HFF-Myc (cell line): ENCODE measurements at places on chromosomes 11 and 22.

GRCh38 chr11:11243209-11243589 is 109.9 kb downstream of the CSNK2A3 start:
- no peak for DNase-seq

GRCh38 chr11:116033931-116034553 is 529.8 kb upstream of the CADM1 start:
- no peak for DNase-seq

DNA sequence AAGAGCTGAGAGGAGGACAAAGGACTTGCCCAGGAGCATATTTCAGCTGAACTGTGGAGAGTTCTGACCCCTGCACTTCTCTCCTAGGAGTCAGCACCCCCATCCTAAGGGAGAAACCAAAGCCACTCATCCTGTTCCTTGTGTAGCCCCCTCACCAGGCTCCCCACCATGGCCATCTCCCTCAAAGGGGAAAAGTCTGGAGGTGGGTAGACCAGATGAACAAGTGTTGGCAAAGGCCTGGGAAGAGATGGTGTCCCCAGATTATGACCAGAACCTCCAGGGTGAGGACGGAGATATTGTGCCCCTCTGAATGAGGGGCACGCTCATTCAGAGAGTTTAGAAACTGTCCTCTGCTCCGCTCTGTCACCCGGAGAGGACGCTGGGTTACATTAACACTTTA is 880.0 kb downstream of the BRD1 start:
- no peak for DNase-seq

DNA sequence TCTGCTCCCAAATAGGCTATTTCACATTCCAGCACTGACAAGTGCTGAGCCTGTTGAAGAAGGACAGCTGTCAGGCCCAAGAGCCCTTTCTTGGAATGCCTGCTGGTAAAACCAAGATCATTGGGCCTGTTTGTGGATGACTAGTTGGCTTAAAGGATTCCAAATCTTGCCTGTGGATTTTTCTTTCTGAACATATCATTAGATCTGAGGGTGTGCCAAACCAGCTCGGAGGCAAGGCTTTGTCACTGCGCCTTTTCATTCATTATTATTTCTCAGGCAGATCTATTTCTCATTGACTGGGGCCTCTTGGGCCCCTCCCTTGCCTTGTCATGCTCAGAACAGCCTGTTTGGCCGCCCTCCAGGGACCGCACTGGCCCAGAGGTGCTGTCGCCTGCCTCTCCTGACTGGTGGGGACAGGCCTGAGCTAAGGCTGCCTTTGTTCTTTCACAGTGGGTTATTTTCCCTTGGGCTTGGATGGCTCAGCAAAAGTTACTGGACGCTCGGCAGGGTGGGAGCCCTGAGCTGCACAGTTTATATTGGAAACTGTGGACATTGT is 222.7 kb upstream of the SESN3 start:
- DNase-seq, result no peak

GRCh38 chr11:30666817-30667216 is 80.7 kb upstream of the MPPED2 start:
- no peak for DNase-seq

GRCh38 chr11:62127941-62128770 is 4.3 kb downstream of the INCENP start:
- no peak for DNase-seq

GRCh38 chr22:29377979-29378378 is 10.4 kb downstream of the AP1B1 start:
- no peak for DNase-seq

GRCh38 chr11:28822576-28822975 is 714.4 kb downstream of the METTL15 start:
- DNase-seq, result no peak

GRCh38 chr22:27153386-27153785 is 496.0 kb downstream of the MIAT start:
- DNase-seq, result no peak

GRCh38 chr11:102408339-102408738 is 44.2 kb downstream of the TMEM123 start:
- no peak for DNase-seq

DNA sequence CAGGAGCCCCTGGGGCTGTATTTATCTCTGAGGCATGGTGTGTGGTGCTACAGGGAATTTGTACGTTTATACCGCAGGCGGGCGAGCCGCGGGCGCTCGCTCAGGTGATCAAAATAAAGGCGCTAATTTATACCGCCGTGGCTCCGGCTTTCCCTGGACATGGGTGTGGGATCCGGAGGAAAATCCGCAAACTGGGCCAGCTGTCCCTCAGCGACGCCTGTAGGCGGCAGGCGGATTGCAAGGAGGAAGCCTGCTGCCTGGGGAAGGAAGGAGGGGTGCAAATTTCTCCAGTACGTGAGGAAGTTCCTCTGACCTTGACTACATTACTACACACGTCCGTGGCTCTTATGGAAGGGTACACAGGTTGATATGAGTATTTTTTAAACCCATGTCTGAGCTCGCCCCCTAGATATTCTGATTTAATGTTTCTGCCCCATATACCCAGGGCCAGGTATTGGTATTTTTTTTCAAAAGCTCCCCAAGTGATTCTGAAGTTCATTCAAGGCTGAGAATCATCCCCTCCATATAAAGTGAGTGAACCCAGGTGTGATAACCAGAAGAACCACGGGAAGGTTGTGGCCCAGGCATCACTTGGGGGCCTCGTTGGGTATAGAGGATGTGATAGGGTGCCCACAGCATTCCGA is 2.8 kb downstream of the MYOD1 start:
- DNase-seq, result no peak

GRCh38 chr22:17430412-17430811 is 61.2 kb downstream of the CECR2 start:
- no peak for DNase-seq

GRCh38 chr11:120532832-120533196 is 21.3 kb downstream of the GRIK4 start:
- DNase-seq, result no peak

DNA sequence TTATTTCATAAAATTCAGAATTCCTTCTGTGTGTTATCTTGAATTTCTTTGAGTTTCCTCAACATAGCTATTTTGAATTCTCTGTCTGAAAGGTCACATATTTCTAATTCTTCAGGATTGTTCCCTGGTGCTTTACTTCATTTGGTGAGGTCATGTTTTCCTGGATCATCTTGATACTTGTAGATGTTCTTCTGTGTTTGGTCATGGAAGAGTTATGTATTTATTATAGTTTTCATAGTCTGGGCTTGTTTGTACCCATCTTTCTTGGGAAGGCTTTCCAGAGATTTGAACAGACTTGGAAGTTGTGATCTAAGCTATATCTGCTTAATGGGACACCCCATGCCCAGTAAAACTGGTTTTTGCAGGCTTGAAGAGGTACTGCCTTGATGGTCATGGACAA is 149.6 kb downstream of the METTL15 start:
- DNase-seq, result no peak

DNA sequence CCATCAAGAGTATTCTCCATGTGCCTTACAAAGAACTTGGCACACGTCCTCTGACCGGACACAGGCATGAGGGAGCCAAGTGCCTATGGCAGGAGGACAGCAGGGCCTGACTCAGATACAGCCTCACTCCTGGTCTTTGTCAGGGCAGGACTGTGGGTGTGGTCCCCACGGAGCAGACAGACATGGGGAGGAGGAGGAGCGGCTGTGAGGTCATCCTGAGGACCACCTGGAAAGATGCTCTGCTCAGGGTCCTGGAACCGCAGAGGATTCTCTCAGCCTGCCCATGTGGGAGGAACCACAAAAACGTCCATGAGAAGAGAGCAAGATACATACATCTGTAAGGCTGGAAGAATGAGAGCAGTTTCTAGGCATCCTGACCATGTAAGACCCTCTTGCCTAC is 576.3 kb downstream of the BRD1 start:
- no peak for DNase-seq
